Temporal lobe (tissue), 4 donors: ENCODE measurements at places on chromosomes 1 and 21. TPM values are rescaled to one million over a fixed set of nuclear protein-coding genes. Genes with fewer than 3 reads are reported as not detected.

The C4BPA gene
- not detected for total RNA-seq

The PAQR7 gene
- total RNA-seq: 4.7 TPM

The GJA5 gene
- 0.98 TPM for total RNA-seq

The WNT2B gene
- total RNA-seq: 1.5 TPM

The CRNN gene
- total RNA-seq: not detected

The GJA8 gene
- not detected for total RNA-seq

The SELL gene
- 0.49 TPM for total RNA-seq

The TRMT1L gene
- total RNA-seq: 14.5 TPM

The SPATA1 gene
- 0.74 TPM for total RNA-seq

The RASAL2 gene
- total RNA-seq: 28.8 TPM

The CAMK2N1 gene
- 74.3 TPM for total RNA-seq
